ENCODE measurements at places on chromosomes 16 and 17.

DNA sequence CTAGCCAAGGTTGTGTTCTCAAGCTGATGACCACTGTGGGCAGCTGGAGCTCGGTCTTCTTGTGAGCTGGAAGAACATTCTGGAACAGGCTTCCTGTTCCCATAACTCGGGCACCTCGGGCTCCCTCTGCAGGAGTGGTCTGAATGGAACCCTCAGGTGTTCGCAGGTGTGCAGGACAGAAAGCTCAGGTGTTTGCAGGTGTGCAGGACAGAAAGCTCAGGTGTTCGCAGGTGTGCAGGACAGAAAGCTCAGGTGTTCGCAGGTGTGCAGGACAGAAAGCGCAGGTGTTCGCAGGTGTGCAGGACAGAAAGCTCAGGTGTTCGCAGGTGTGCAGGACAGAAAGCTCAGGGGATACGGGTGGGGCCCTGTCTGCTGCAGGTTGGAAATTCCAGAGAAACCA is 109.0 kb upstream of the CACNG5 start:
- no peak for DNase-seq

DNA sequence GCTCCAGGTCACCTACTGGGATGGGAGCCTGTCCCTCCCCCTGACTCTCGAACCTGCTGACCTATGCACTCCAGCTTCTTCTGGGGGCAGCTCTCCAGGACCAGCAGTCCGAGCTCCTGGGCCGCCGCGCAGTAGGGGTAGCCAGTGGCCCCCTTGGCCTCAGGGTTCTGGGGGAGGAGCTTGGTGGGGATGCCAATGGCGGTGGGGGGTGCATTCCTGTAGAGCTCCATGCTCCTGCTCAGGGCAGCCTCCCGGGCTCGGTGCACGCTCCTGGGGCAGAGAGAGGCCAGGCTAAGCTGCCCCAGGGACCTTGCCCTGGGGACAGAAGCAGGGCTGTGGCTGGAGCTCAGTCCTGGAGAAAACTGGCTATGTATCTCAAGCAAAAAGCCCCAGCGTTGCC is 7.7 kb upstream of the SPATA2L start:
- DNase-seq = no peak

DNA sequence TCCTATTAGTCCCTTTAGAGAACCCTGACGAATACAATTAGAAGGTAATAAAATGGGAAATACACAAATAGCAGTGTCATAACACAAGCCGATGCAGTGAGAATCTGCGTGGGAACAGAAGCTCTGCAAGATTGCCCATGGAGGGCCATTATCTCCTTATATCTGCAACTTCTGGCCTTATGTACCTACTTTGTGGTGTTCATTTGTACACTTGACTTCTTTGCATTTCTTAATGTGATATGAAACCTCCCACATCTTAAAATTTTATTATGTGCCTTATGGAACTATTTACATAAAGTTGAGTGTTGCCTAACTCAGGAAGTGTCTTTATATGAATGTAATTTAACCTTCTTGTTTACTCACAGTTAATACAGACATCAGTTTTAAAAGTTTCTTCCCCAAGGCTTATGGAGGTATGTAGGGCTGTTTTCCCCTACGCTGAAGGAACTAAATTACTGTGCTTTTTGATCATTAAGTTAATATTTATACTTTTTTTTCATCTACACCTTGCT is 10.1 kb upstream of the TANC2 start:
- no peak for DNase-seq

GRCh38 chr17:32264140-32264799 is 1.4 kb upstream of the RHBDL3 start:
- DNase-seq = no peak

GRCh38 chr16:27729516-27730304 is 179.8 kb downstream of the KATNIP start:
- no peak for DNase-seq

DNA sequence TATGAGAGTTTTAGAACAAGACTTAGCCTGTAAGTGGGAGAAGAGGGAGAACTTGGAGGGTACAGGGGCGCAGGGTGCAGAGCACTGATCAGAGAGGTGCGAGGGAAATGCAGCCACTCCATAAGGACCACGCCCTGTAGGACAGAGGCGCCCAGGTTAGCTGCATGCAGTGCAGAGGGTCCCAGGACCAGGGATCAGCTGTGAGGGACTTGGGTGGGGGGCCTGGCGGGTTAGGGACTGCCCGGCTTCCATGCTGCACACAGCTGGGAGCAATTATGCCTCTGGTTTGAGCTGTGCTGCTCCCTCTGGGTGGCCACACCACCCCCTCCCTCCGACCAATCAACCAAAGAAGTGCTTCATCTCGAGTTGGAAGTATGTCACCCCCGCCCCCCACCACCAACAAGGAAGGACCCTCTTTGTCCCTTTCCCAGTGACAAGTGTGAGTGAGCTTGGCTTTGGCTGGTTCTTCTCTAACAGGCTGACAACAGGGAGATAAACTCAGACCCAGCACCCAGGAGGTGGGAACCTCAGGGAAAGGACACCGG is 22.2 kb upstream of the CLEC18A start:
- no peak for DNase-seq
